ENCODE measurements at places on chromosomes 11 and 22.

- DNase-seq, result no peak
These were observed 64.6 kb downstream of the MYEOV start for GRCh38 chr11:69358398-69359020.

GRCh38 chr11:121249039-121249663 is 43.4 kb upstream of the SC5D start:
- no peak for DNase-seq

GRCh38 chr11:4704054-4704789 is at the start of gene MMP26:
Gene MMP26, plus strand, starts transcription at chr11:4704784.
- DNase-seq, result no peak

DNA sequence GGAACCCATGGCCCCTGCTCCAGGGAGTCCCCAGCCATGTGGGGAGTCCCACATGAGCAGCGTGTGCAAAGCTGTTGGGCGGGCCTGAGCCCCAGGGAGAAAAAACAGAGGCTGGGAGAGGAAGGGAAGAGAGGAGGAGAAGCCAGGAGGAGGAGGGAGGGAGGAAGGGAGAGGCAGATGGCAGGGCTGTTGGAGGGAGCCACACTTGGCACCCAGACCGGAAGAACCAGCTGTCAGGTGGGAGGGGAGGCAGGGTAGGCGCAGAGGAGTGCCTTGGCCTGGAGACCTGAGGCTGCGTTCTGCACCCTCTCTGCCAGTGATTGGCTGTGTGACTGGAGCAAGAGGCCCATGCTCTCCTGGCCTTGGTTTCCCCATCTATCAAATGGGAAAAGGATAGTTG is 6.7 kb downstream of the SYNGR1 start:
- DNase-seq, result no peak

- DNase-seq, result peak; percentile 67
These were observed 17.8 kb upstream of the OAF start for GRCh38 chr11:120192831-120193625.

- no peak for DNase-seq
These were observed 16.2 kb downstream of the BARX2 start for GRCh38 chr11:129391821-129392220.

GRCh38 chr22:35952576-35952975 is 76.0 kb downstream of the RBFOX2 start:
- DNase-seq, result no peak

GRCh38 chr11:46134540-46134939 is 13.3 kb upstream of the PHF21A start:
- no peak for DNase-seq

GRCh38 chr11:129435499-129436245 is 60.0 kb downstream of the BARX2 start:
- no peak for DNase-seq

DNA sequence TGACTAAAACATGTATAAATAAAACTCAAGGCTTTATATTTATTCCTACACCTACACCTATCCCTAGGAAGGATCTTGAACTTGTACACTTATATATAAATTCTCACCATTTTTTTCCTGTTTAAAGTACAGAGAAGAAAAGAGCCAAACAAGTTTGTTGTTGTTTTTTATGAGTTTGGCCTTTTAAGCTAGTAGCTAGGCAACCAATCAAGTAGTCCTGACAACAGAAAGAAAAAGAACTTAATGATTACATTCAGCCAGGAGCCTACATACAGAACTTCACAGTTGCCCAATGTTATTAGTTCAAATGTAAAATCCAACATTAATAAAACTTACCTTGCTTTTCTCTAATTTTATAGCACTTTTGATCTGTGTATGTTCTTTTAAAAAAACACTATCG is 316.2 kb downstream of the SOX6 start:
- DNase-seq, result no peak

DNA sequence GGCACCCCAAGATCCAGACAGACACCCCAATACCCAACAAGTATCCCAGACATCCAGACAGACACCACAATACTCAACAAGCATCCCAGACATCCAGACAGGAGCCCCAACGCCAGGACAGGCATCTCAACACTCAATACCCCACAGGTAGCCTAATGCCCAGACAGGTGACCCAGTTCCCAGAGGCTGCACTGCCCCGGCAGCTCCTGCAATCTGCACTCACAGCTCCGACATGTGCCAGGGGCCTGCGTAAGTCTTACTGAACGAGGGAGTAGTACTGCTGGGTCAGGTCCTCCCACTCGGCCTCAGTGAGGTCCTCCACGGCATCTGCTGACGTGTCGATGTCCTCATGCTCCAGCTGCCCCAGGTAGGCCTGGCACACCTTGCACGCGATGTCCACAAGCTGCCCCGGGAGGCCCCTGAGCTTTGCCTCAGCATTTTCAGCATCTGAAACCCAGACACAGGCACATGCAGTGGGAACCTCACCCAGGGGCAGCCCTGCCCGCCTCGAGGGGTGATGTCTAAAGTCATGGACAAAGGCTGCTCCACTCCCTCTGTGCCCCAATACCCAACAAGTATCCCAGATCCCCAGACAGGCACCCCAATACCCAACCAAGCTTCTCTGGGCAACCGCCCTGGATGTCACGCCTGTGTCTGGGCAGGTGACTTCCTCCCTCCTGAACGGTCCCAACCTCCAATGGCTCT is 16.6 kb downstream of the TTLL8 start:
- DNase-seq, result no peak

GRCh38 chr11:118872403-118872821 is 11.3 kb upstream of the CXCR5 start:
- peak; percentile 82 for DNase-seq

- DNase-seq, result no peak
These were observed 92.8 kb downstream of the RASSF10 start for GRCh38 chr11:13101644-13102512.
